ENCODE measurements at places on chromosomes 16 and 17.

DNA sequence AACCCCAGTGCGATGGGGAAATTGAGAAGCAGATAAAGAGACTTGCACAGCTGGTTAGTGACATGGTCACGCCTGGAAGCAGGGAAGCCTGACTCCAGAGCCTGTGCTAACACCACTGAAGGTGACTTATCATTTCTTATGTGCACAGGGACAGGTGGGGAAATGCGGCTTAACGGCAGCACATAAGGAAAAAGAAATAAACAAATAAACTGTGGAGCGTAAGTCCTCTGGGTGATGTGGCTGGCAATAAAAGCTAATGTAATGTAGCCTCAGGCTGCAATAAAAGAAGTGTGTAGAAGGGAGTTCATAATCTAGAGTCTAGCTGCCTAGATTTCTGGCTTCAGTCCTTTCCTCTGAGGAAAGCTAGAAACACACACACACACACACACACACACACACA lies 10.6 kb downstream of the CDH11 start:
- no peak for DNase-seq
- H3K36me3 ChIP-seq, result peaks cover 8% of the 10 kb centered on the region
- no peaks in the 10 kb centered on the region for H3K27me3 ChIP-seq
- peaks cover 2% of the 10 kb centered on the region for H3K4me1 ChIP-seq
- no peak overlapping the region for H3K27ac ChIP-seq

GRCh38 chr17:73822371-73822770 lies 178.1 kb upstream of the SDK2 start:
- no peak for DNase-seq
- H3K4me3 ChIP-seq, result no peak overlapping the region
- no peak overlapping the region for H3K27ac ChIP-seq
- no peaks in the 10 kb centered on the region for H3K36me3 ChIP-seq
- H3K27me3 ChIP-seq, result peaks cover 7% of the 10 kb centered on the region

GRCh38 chr16:26178298-26178697 lies 486.5 kb downstream of the HS3ST4 start:
- no peaks in the 10 kb centered on the region for H3K36me3 ChIP-seq
- H3K4me3 ChIP-seq, result no peak overlapping the region
- no peak for DNase-seq
- no peak overlapping the region for H3K27ac ChIP-seq

DNA sequence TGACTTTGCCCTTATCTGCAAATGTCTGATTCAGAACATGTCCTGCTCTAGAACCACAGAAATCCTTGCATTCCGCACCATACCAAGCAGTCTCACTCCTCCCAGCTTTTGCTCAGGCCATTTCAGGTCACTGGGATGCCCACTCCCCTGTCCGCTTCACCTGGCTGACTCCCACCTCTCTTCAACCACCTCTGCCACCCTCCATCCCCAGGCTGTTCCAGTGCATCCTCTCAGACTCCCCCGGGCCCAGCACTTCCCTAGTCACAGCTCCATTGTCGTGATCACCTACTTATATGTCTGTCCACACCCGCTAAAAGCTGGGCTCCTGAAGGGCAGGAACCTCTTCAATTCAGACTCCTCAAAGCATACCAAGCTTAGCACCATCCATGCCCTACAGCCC lies 58.4 kb upstream of the CDH5 start:
- no peaks in the 10 kb centered on the region for H3K4me1 ChIP-seq
- H3K4me3 ChIP-seq, result no peak overlapping the region
- H3K27ac ChIP-seq, result no peak overlapping the region
- no peaks in the 10 kb centered on the region for H3K36me3 ChIP-seq
- no peak for DNase-seq
- no peaks in the 10 kb centered on the region for H3K27me3 ChIP-seq

- H3K36me3 ChIP-seq, result no peaks in the 10 kb centered on the region
- no peak overlapping the region for H3K27ac ChIP-seq
- H3K4me3 ChIP-seq, result no peak overlapping the region
- no peak for DNase-seq
- H3K4me1 ChIP-seq, result peaks cover 4% of the 10 kb centered on the region
These were observed 5.6 kb upstream of the CHMP6 start for GRCh38 chr17:80986046-80986445.

- no peak overlapping the region for H3K27ac ChIP-seq
- DNase-seq, result no peak
- no peaks in the 10 kb centered on the region for H3K4me1 ChIP-seq
- H3K4me3 ChIP-seq, result no peak overlapping the region
- H3K27me3 ChIP-seq, result no peaks in the 10 kb centered on the region
These were observed 52.7 kb downstream of the HAPSTR1 start for GRCh38 chr16:9144106-9144505.

All from trophoblast cell (in vitro differentiated cells and primary cell).